ENCODE measurements at places on chromosomes 3 and 15. TPM values are rescaled to one million over a fixed set of nuclear protein-coding genes. Genes with fewer than 3 reads are reported as not detected.

MAP1A gene
- 1.2 TPM for total RNA-seq

AQP9 gene
- total RNA-seq: 0.31 TPM

SLC15A2 gene
- 0.69 TPM for total RNA-seq

- no peak overlapping the region for H3K4me3 ChIP-seq
- H3K4me1 ChIP-seq: peaks cover 25% of the 10 kb centered on the region
Observed at GRCh38 chr3:49900491-49901153, 3.1 kb downstream of the MST1R start.

DNA sequence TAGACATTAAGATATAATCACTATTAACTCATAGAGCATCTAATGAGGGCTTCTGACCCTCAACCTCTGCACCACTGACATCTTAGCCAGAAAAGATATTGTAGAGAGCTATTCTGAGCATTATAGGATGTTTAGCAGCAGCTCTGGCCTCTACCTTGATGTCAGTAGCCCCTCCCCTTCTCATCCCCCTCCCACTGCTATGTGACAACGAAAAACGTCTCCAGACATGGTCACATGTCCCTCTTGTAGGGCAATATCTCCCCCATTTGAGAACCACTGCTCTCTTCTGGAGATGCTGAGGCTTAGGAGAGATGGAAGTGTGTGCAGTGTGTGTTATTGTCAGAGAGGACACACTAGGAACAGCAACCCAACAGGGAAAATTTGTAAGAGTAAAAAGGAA lies 242.3 kb downstream of the FEZF2 start:
- no peak for DNase-seq
- no peaks in the 10 kb centered on the region for H3K4me1 ChIP-seq

DNA sequence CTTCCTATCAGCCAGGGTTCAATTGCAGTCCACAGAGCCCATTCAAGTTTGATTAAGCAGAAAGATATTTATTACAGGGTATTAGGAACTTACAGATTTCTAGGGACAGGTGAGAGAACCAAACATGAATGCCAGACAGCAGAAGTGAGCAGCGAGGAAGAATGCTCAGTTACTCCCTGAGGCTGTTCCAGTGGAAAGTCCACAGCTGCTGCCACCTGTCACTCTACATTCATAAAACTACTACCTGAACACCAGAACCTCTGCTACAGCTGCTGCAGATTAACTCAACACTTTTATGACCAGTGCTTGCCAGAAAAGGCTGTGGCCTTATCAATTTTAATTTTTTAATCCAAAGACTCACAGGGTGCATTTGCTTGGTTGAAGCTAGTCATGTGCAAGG lies 325.4 kb upstream of the ONECUT1 start:
- no peak overlapping the region for H3K27ac ChIP-seq
- no peaks in the 10 kb centered on the region for H3K36me3 ChIP-seq
- H3K4me3 ChIP-seq: no peak overlapping the region

DNA sequence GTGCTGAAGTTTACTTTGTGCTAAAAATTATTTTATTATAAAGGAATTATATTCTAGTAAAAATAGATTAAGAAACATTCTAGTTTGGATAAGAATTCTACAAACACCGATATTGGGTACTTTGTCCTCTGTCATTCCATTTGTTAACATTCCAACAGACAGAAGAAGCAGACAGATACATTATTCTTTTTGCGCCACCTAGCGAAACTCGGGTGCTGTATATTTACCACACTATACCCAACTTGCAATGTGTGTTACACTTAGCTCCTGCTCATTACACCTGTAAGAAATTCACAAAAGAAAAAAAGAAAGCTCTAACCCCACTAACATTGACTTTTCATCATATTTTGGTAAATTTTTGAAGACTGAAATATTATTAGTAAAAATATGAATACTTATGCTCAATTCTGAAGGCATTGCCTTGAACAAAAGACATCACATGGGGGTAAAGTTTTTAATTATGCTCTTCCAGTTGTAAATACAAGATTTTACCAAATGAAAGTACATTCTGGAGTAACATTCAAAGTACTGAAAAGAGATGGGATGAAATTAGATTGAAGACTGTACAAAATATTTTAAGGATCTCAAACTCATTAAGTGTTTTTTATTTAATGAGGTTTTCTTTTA lies 136.5 kb upstream of the MLF1 start:
- no peaks in the 10 kb centered on the region for H3K36me3 ChIP-seq
- H3K27ac ChIP-seq: no peak overlapping the region
- no peaks in the 10 kb centered on the region for H3K27me3 ChIP-seq
- H3K4me1 ChIP-seq: no peaks in the 10 kb centered on the region
- peak; percentile 51 for DNase-seq

- no peak overlapping the region for H3K27ac ChIP-seq
- no peak overlapping the region for H3K4me3 ChIP-seq
- no peak for DNase-seq
- H3K4me1 ChIP-seq: no peaks in the 10 kb centered on the region
- no peaks in the 10 kb centered on the region for H3K27me3 ChIP-seq
Observed at GRCh38 chr3:41853540-41854196, 108.2 kb downstream of the ULK4 start.

GRCh38 chr3:70090322-70090913 lies 90.9 kb downstream of the SAMMSON start:
- H3K36me3 ChIP-seq: no peaks in the 10 kb centered on the region
- H3K4me1 ChIP-seq: no peaks in the 10 kb centered on the region
- no peak overlapping the region for H3K27ac ChIP-seq

GRCh38 chr15:67468416-67468815 lies 52.5 kb upstream of the C15orf61 start:
- H3K4me1 ChIP-seq: no peaks in the 10 kb centered on the region
- H3K27ac ChIP-seq: no peak overlapping the region
- no peaks in the 10 kb centered on the region for H3K27me3 ChIP-seq
- H3K36me3 ChIP-seq: no peaks in the 10 kb centered on the region
- H3K4me3 ChIP-seq: no peak overlapping the region
- no peak for DNase-seq
